ENCODE measurements at places on chromosomes 11 and 22. TPM values are rescaled to one million over a fixed set of nuclear protein-coding genes. Genes with fewer than 3 reads are reported as not detected.

The MMP8 gene
- 0.37 TPM for total RNA-seq

The SUSD2 gene
- total RNA-seq, result 0.17 TPM

The RASL10A gene
- total RNA-seq, result 3.6 TPM

The KCNJ5 gene
- total RNA-seq, result not detected

The MFNG gene
- not detected for total RNA-seq

The SCGB1D2 gene
- total RNA-seq, result not detected

The GVQW3 gene
- 1.1 TPM for total RNA-seq
